Activated T-helper 1 cell treated with anti-CD3 and anti-CD28 coated beads, Interleukin-12 subunit alpha, Interleukin-12 subunit beta, Interleukin-2, Interleukin-4 antibody, amounts not matched to agents 30 ng/mL and 10 ng/mL and 1 ng/mL, durations not matched to agents 14 hours and 24 hours and 36 hours (primary cell): ENCODE measurements at places on chromosomes 1 and 21. TPM values are rescaled to one million over a fixed set of nuclear protein-coding genes. Genes with fewer than 3 reads are reported as not detected.

EPHA8 gene
- not detected in 2 replicates for total RNA-seq

TFAP2E gene
- total RNA-seq = 0.47 TPM in 2 replicates

C4BPA gene
- not detected in 2 replicates for total RNA-seq

DEPDC1 gene
- total RNA-seq = 10.0 and 11.3 TPM in 2 replicates

ERG gene
- total RNA-seq = not detected in 2 replicates

ELOA gene
- 54.5 and 55.2 TPM in 2 replicates for total RNA-seq

CLCA2 gene
- not detected in 2 replicates for total RNA-seq

TAL1 gene
- total RNA-seq = not detected in 2 replicates

PYGO2 gene
- total RNA-seq = 34.7 and 35.0 TPM in 2 replicates

TMOD4 gene
- 2.6 and 2.9 TPM in 2 replicates for total RNA-seq

RPS27 gene
- 1,226 and 1,349 TPM in 2 replicates for total RNA-seq

DENND2D gene
- 205 and 206 TPM in 2 replicates for total RNA-seq

TMCC2 gene
- total RNA-seq = 25.0 and 25.2 TPM in 2 replicates

BLZF1 gene
- total RNA-seq = 15.1 and 16.1 TPM in 2 replicates

GALNT2 gene
- 67.6 and 67.9 TPM in 2 replicates for total RNA-seq

CXADR gene
- 0.05 and 0.18 TPM in 2 replicates for total RNA-seq

CD2 gene
- total RNA-seq = 651 and 685 TPM in 2 replicates

LCE2A gene
- not detected in 2 replicates for total RNA-seq

RNF220 gene
- 103 and 107 TPM in 2 replicates for total RNA-seq

DMRTA2 gene
- total RNA-seq = not detected in 2 replicates

FAAH gene
- 4.4 and 5.0 TPM in 2 replicates for total RNA-seq

SUSD4 gene
- total RNA-seq = not detected in 2 replicates

RNF223 gene
- total RNA-seq = 0.10 TPM in 1 of 2 replicates, not detected in the other

FAM151A gene
- total RNA-seq = not detected in 2 replicates

KLF17 gene
- total RNA-seq = not detected in 2 replicates

SPRR2B gene
- total RNA-seq = not detected in 2 replicates

RORC gene
- total RNA-seq = 2.6 and 2.7 TPM in 2 replicates

CFHR3 gene
- not detected in 2 replicates for total RNA-seq

TMEM167B gene
- 26.2 and 27.6 TPM in 2 replicates for total RNA-seq

AMY2A gene
- not detected in 2 replicates for total RNA-seq

PGLYRP3 gene
- total RNA-seq = not detected in 2 replicates

HSPA6 gene
- total RNA-seq = 0.59 and 0.99 TPM in 2 replicates

RAVER2 gene
- total RNA-seq = 0.34 and 0.36 TPM in 2 replicates
